ENCODE measurements at places on chromosomes 11 and 22.

GRCh38 chr11:78251083-78251775, 62.5 kb downstream of the USP35 start:
- no peak for DNase-seq

DNA sequence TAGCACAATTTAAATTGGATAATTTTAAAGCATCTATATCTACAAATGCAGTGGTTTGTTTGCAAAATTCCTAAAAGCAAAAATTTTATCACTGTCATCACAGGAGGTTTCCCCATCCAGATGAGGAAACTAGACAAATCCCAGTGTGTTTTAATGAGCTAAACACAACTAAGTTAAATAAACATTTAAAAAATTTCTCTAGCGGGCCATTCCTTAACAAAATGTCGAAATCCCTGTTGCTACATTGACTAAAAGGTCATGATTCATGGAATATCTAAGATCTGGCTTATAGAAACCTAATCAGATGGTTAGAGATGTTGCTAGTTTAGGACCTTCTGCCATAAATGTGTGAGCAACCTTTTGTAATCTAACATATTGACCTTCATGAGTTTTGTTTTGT, 107.3 kb upstream of the BDNF start:
- no peak for DNase-seq

- no peak for DNase-seq
These were observed 27.5 kb downstream of the TPCN2 start for GRCh38 chr11:69076129-69076791.

- peak; percentile 59 for DNase-seq
These were observed 74.9 kb upstream of the HORMAD2 start for GRCh38 chr22:30005213-30005857.

DNA sequence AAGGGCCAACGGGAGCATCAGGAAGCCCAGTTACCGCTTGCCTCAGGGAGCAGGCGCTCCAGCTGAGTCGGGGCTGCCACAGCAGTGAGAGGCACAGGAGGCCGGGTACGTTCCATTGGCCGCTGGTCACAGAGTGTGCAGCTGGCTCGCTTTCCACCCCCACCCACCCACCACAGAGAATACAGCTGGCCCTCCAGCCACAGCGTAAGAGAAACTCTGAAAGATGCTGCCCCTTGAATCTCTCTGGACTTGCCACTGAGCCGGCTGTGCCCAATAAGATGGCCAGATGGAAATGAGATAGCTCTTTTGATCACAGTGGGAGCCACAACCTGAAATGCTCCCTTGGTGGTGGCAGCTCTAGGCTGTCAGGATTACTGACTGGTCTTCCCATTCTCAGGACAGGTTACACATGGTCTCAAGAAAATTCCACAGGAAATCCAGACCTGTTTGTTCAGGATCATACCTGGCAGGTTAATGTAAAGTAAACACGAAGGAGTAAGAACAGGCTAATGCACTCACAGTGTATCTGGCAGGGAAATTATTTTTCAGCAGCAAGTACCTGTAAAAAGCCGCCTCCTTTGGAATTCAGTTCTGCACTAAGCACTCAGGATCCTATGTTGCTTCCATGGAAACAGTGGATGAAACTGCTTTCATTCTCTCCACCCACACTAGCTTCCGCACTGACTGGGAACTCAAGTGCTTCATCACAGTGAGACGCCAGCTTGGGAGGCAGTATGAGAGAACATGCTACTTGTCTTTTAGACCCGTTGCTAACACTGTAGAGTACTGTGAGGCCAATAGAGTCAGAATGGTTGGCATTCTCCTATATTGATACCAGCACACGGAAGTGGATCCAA, 16.5 kb downstream of the SIAE start:
- DNase-seq, result no peak

- no peak for DNase-seq
These were observed 179.6 kb upstream of the PDGFD start for GRCh38 chr11:104343578-104343977.

DNA sequence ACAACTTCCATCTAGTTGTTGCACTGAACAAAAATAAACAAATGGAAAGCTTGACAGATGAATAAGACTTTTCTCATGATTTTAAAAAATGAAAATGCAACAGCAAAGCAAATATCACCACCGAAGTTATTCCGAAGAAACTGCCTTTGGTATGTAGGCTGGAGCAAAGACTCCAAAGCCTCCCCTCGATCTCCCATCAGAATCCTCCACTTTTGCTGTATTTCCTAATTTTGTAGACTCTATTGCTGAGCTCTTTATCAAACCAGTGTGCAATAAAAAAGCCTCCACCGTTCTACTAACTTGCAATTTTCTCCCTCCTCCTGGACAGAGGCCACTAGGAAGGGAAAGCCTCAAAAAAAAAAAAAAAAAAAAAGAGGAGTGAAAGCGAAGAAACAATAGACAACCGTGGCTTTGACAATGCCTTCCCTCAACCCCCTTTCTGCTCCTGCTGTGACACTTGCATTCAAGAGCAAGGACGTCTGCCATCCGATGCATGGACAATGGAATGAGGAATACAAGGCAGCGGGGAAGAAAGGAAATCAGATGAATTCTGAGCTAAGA, 190.9 kb upstream of the BLID start:
- no peak for DNase-seq

DNA sequence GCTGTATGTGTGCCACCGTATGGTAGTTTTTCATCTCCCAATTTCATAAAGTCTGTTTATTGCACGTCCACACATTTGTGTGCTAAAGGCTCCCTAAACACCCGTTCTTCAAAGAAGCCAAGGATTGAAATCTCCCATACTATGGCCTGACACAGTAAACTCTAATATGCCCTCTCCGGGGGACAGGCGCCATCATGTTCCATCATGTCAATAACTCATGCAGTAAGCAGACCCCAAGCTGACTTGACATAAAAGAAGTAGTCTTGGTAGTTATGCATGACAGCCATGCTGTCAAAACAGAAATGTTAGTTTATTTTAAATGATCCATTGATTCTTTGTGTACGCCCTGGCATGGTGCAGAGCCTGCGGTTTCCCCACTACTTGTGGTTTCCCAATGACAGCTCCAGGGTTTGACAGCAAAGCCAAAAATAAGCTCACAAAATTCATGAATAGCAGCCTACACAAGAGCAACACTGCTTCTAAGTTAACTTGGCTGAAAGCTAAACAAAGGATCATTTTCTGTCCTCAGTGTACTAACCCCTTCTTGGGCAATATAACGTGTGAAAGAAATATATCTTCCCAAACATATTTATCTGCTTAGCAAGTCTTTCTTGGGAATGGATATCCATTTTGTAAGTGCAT, 56.5 kb upstream of the CABP7 start:
- DNase-seq, result no peak

GRCh38 chr22:41659941-41660340, 28.7 kb downstream of the SNU13 start:
- DNase-seq, result no peak

GRCh38 chr22:44765571-44766285, 13.4 kb downstream of the ARHGAP8 start:
- no peak for DNase-seq

DNA sequence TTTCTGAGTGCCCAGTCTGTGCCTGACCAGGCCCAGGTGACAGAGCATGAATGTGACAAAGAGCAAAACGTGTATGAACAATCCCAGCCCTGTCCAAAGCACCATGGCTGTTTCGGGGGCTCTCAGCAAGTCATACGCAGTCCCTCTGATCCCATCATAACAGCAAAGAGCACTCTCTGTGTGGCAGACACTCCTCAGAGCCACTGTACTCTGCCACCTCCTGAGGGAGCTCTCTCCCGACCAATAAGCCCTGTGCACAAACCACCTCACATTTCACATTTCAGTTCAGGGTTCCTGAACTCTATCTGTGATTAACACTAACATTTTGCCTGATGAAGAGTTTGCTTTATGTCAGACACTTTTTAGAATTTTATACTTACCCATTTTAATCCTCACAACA, 6.6 kb downstream of the DGCR2 start:
- no peak for DNase-seq

DNA sequence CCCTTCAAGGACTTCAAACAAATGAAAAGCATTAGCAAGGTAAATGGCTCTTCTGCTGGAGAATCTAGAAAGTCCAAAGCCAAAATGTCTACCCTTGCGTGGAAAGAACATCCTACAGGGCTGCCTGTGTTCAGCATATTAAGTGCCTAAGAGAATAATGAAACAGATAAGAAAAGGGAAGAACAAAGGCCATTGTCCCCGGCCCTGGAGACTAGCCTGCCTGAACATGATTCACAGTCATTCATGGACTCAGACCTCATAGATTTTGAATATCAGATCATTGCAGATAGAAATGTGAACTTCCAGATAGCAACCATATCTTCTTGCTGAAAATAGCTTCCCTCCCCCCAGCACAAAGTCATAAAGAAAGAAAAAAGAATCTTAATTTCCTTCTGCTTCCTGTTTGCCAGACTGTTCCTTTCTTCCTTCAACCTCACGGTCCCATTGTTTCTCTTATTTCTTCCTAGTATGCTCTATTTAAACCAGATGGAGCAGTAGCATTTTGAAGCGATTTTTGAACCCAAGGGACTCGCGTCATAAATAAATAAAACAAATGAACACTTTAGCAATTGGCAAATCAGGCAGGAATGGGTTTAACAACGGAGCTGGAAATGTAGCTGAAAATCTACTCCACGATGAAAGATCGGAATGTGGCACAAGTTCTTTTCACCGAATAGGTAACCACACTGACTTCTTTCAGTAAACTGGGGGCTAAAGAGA, 408.2 kb upstream of the CCDC90B start:
- DNase-seq, result no peak

GRCh38 chr11:125990244-125990643, 44.4 kb downstream of the VSIG10L2 start:
- DNase-seq, result peak; percentile 41

GRCh38 chr22:49956914-49957825, 3.4 kb upstream of the PIM3 start:
- DNase-seq, result no peak

GRCh38 chr11:3147257-3147619, 17.9 kb downstream of the OSBPL5 start:
- no peak for DNase-seq

- peak; percentile 52 for DNase-seq
These were observed 420.7 kb upstream of the CADM1 start for GRCh38 chr11:115924744-115925567.

DNA sequence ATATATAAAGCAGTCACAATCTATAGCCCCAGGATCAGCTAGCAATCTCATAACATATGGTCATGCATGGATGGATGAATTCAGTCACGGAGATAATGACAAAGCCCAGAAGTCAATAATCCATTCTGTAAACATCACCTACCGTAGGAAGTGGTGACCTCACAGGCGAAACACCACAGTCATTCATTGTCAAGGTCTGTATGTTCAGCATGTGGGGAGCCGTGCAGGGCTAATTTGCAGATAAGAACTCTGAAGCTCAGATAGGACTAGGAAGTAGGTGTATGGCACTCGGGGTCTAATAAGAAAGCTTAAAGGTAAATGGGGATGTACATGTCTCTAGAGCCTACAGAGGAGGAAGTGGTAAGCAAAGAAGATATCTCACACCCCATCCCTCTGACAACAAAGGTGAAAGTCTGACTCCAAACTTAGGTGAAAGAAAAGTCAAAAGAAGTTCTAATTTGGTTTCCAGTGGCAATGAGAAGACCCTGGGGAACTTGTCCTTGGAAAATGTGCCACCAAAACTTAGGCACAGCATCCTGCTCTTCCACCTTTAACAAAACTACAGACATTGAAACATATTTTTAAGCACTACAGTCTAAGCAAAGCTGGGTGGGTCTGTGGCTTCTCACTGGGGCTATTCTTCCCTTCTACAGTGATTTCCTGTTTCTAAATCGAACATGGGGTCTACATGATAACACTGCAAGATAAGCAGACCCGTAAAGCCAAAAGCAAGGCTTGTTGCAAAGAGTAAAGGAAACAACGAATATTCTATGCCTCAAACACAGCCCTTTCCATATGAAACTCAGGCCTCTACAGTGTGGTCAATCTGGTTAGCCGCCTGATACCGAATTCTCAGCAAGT, 5.2 kb downstream of the CRTAM start:
- peak; percentile 54 for DNase-seq

DNA sequence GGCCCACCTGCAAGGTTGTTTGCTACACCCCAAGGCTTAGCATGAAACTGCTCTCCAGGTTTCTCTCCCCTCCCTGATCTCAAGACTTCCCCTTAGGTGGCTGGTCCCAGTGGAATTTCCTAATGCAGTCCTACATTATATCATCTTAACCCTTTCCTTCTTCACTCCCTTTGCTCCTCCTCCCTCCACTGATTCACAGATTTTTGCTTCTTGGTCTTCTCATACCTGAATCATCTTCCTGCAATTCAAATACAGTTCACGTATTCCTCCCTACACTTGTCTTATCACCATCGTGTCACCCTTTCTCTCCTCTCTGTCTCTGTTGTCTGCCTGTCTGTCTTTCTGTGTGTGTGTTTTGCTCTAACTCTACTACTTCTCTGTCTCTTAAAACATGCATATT, 17.0 kb downstream of the MMP10 start:
- DNase-seq, result no peak

- DNase-seq, result no peak
These were observed 17.8 kb upstream of the SYT8 start for GRCh38 chr11:1817000-1817399.

- DNase-seq, result no peak
These were observed 138.9 kb downstream of the MN1 start for GRCh38 chr22:27662359-27663301.

DNA sequence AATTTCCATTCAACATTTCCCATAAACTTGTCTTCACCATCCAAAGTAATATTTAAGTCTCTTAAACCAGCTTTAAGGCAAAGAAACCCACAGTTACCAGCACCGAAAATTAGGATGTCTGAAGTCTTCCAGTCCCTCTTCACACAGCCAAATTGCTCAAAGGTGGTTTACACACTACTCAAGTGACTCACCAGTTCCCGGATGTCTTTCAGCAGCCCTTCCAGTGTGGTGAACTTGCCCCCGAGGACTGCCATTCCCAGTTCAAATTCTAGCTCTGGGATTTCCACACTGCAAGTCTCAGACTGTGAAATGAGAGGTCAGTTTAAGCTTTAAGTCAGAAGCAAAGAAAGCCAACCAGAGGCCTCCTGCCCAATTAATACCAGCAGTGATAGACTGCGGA, 5.1 kb downstream of the ZPR1 start:
- no peak for DNase-seq

GRCh38 chr11:133835593-133836548, 9.4 kb downstream of the SPATA19 start:
- DNase-seq, result no peak

DNA sequence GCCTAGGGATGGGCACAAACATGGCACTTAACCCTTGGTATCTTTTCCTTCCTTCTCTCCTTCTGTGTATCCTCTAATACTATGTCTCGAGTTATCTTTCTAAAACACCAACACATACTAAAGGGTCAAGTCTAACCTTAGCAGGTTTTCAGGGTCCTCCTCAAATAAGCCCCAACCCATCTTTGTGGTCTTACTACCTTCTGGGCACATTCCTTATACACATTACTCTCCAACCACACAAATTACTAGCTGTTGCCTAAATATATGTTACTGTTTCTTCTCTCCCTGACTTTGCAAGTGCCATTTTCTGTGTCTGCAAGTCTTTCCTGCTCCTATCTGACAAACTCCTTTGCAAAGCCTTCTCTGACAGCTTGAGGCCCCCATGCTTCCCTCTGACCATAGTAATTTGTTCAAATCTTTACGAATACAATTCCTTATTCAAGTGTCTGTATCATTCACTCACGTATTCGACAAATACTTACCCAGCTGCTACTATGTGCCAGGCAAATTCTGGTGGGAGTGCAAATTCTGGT, 15.8 kb upstream of the NUP160 start:
- DNase-seq, result no peak

- DNase-seq, result no peak
These were observed 121.5 kb downstream of the CD44 start for GRCh38 chr11:35260342-35260985.

GRCh38 chr22:39224550-39224949, 20.2 kb downstream of the PDGFB start:
- DNase-seq, result no peak

- DNase-seq, result no peak
These were observed 41.2 kb upstream of the SYT7 start for GRCh38 chr11:61621917-61622585.
